Left ventricle myocardium superior (tissue), 1 donor: ENCODE measurements at places on chromosomes 13 and 19. TPM values are rescaled to one million over a fixed set of nuclear protein-coding genes. Genes with fewer than 3 reads are reported as not detected.

Gene IRGC
- total RNA-seq = not detected

Gene TMPRSS9
- total RNA-seq = not detected

DNA sequence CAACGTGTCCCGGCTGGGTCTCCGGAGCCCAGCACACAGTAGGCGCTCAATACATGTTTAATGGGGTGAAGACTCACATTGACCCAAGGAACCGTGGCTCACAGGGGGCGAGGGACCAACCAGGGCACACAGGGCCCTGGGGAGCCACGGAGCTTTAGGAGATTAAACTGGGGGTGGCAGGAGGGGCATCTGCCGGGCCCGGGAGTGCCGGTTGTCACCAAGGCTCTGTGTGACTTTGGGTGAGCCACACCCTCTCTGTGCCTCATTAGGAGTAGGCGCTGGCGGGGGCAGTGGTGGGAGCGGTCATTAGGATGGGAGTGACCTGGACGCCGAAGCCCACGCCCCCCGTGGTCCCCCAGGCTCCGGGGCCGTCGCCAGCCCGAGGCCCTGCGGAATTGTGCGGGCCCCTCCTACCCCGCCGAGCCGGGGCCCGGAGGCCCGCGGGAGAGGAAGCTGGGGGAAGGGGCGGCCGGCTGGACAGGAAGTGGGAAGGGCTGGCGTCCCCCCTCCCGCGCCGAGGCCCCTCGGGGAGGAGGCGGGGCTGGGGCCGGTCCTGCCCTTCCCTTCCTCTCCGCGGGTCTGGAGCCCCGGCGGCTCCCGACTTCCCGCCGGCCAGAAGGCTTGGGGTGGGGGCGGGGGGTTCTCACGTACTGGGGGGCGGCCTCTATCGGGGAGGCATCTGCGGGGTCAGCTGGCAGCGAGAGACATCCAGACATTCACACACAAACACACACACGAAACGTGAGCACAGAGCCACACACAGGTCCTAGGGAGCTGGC lies 1.8 kb upstream of the SSBP4 start:
- peak; percentile 92 for DNase-seq

GRCh38 chr13:50779443-50780200 lies 63.9 kb downstream of the DLEU7 start:
- DNase-seq = no peak

DNA sequence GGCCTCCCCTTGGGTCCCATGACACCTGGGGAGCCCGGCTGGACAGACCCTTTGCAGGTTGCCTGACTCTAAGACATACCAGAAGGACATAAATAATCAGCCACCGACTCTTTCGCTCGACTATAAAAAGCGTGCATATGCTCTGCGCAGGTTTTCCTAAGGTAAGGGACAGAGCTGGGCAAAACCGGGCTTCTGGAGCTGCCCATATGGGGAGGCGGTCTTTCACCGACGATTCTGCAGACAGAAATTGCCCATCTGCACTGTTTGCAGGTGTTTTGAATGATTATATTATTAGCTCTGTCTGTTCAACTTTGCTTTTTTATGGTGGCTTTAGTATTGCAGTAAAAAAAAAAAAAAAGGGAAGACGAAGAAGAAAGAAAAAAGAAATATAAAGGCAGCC lies 347.2 kb downstream of the TSHZ3 start:
- DNase-seq = no peak

GRCh38 chr19:55643887-55644176 lies 383 bp downstream of the ZNF581 start:
- no peak for DNase-seq

Gene CCDC8
- 33.5 TPM for total RNA-seq

Gene EGLN2
- total RNA-seq = 65.5 TPM

DNA sequence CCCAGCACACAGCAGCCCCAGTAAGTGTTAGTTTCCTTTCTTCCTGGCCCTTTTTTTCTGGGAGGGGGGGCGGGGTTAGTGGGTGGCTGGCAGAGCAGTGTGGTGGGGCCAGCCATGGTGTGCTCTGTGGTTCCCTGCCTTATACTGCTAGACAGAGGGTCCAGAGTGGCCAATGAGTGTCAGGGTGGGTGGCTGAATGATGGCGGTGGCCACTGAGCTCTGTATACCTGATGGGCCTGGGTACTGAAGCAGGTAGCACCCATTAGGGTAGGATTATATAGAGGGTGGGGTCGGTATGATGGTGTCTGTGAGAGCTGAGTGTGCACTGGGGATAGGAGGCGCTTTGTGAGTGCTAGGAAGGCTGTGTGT lies 13.8 kb downstream of the CIC start:
- DNase-seq = no peak

GRCh38 chr13:87712012-87712411 lies 40.8 kb downstream of the SLITRK5 start:
- DNase-seq = no peak

Gene LILRA6
- 2.3 TPM for total RNA-seq

Gene UPK1A
- not detected for total RNA-seq

DNA sequence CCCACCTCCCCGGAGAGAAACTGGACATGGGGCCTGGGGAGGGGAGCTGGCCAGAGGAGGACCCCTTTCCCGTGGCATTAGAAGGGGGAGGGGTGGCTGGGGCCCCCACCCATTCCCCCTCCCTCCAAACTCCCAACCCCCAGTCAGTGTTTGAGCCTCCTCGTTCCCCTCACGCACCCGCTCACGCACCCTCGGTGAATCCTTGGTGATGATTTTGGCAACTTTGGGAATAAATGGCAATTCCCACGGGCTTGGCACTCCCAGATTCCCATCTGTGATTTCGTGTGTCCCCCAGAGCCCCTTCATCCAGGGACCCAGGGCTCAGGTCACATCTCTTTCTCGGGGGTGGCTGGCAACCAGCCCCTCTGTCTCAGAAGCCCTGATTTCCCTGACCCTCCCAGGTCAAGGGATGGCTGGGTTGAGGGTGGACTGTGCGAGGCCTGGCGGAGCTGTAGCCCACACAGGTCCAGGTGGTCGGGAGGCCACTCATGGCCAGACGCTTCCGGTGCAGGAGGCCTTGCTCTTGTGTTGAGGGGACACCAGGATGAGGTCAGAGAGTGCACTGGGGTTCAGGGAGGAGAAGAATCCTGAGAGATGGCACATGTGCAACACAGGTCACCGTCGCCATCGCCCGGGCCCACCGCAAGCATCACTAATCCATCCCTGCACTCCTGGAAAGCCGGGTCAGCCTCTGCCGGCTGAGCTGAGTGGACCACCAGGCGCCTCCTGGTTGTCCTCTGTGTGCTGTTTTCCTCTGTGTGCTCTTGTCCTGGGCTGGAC lies 20.7 kb downstream of the EPN1 start:
- no peak for DNase-seq

DNA sequence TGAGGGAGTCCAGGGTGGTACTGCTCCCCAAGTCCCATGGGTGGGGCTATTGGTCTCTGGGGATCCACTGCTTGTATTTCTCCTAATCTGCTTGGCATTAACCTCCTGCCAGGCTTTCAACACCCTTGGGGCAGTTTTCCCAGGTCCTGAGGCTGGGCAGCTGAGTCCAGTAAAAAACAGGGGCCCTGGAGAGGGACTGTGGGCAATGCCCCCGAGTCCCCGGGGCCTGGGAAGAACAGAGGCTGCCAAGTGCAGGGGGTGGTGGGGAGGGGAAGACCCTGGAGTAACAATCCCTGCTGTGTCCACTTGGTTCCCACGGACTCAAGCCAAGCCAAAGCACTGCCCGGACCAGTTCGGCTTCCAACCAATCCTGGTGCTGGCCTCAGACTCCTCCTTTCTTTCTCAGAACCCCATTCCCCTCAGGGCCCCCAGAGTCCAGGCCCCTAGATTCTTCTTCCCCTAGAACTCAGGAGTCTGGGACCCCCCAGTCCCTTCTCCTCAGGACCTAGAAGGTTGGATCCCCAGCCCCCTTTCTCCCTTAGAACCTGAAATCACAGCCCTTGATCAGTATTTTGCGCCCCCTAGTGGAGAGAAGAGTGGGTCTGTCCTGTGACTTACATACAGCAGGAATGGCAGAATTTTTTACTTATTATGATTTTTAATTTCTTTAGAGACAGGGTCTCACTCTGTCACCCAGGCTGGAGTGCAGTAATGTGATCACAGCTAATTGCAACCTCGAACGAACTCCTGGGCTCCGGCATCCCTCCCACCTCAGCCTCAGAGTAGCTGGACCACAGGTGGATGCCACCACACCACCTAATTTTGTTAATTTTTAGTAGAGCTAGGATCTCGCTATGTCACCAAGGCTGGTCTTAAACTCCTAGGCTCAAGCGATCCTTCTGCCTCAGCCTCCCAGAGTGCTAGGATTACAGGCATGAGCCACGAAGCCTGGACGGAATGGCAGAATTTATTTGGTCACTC lies 3.7 kb upstream of the CLPTM1 start:
- no peak for DNase-seq

GRCh38 chr19:51742789-51743188 lies 8.9 kb downstream of the FPR1 start:
- DNase-seq = no peak

- peak; percentile 36 for DNase-seq
Measured at GRCh38 chr19:13398780-13399726, 107.2 kb downstream of the CACNA1A start.

DNA sequence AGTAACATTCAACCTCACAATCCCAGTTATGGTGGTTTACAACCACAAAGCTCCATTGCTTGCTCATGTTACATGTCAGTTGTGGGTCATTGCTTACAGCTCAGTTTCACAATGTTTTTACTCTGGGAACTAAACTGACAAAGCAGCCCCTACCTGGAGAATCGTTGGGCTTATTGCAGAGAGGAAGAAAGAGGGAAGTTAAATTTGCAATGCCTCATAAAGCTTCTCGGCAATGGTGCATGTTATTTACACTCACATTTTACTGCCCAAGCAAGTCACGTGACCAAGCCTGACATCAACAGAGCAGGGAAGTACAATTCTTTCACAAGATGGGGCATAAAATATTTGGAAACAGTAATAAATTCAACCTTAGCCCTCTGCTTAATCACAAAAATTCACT lies 441.6 kb downstream of the TDRD3 start:
- no peak for DNase-seq

DNA sequence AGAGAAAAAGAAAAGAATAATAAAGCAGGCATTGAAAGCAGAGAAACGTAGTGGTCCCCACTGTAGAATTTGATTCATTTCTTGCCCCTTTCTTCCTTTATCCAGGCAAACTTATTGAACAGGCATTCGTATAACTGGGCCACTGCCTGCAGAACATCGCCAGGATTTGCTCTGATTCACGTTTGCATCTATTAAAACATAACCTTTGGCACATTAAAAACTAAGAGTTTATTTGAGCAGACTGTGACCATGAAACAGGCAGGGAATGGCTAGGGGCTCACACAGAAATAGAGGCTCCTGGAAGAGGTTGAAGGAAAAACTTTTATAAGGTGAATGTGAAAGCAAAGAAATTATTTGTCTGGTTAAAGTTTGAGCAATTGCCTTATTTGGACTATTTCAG lies 12.5 kb upstream of the SUPT20H start:
- DNase-seq = no peak

- no peak for DNase-seq
Measured at GRCh38 chr13:41627425-41627824, 170.1 kb downstream of the RGCC start.

DNA sequence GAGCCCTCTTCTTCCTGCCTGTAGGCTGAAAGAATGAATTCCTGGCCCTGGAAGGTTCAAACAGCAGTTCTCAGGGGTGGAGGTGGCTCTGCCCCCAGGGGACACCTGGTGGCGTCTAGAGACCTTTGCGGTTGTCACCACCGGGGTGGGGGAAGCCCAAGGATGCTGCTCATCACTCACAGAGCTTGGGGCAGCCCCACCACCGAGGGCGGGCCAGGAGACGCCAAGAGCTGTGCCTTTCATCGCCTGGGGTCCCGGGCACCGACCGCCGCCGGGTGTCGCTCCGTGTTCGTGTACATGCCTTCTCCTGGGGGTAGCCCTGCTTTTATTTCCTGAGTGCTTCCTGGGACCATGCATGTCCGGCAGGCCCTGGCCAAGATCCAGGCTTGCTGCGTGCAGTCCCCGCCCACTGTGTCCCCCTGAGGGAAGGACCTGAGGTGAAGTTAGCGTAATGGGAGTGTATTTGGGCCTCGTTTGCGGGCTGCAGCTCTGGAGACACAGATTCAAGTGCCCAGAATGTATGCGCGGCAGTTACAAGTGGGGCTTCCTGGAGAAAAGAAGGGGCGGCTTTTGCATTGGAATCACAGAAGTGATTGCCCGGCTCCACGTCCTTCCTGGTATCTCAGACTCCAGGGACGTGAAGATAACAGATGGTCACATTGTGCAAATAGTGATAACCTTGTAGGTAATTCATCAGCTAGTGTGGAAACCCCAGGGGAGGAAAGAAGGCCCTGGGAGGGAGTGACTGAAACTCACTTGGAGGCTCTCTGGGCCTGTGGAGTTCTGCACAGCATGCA lies 7.8 kb downstream of the DOT1L start:
- DNase-seq = peak; percentile 79

- peak; percentile 85 for DNase-seq
Measured at GRCh38 chr13:79782541-79783205, 301.7 kb downstream of the NDFIP2 start.

- DNase-seq = no peak
Measured at GRCh38 chr13:91219201-91219600, 128.3 kb upstream of the MIR17HG start.

Gene USE1
- total RNA-seq = 27.4 TPM

GRCh38 chr13:20411638-20412342 lies 113.9 kb downstream of the CRYL1 start:
- no peak for DNase-seq

- DNase-seq = no peak
Measured at GRCh38 chr13:71171740-71172139, 695.3 kb downstream of the DACH1 start.

Gene APLP1
- total RNA-seq = 25.7 TPM

GRCh38 chr19:28394725-28395124 lies 818.2 kb downstream of the UQCRFS1 start:
- DNase-seq = no peak

Gene BRSK1
- total RNA-seq = 1.9 TPM

DNA sequence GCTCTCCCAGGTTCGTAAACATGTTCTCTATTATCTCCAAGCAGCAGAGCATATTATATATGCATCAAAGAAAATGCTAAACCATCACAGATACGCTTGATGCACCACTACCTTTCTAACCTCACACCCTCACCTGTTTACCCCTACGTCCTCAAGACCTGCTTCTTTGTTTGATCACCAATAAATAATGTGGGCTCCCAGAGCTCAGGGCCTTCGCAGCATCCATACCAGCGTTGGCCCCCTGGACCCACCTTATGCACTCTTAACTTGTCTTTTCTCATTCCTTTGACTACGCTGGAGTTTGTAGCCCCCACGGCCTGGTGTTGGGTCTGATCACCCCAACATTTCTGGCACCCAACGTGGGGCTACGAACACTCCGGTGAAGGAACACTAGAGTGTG lies 10.0 kb upstream of the ZNF443 start:
- no peak for DNase-seq

GRCh38 chr13:110220471-110220870 lies 86.5 kb downstream of the COL4A1 start:
- no peak for DNase-seq
